Left kidney (tissue), 8 donors: ENCODE measurements at places on chromosomes 5 and 9. TPM values are rescaled to one million over a fixed set of nuclear protein-coding genes. Genes with fewer than 3 reads are reported as not detected.

Gene PBX3
- polyA plus RNA-seq = 34.0 TPM

DNA sequence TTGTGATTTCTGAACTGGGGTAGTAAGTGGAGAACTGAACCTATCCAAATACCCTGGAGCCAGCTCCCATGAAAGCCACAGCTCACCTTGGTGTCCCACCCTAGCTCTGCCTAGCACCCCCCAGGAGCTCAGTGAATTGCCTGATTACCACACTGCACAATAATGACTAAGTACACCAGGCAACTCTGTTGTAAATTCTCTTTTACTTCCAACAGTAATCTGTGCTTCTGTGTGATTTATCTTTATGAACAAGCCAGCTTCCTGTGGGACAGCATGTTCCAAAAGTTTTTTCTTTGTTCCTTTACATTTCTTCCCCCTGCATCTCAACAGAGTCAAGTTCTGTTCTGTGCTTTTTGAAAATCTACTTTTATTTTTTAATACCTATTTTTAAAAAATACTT, 22.1 kb upstream of the GRPEL2 start:
- DNase-seq = no peak

Gene STPG3
- polyA plus RNA-seq = 1.5 TPM

DNA sequence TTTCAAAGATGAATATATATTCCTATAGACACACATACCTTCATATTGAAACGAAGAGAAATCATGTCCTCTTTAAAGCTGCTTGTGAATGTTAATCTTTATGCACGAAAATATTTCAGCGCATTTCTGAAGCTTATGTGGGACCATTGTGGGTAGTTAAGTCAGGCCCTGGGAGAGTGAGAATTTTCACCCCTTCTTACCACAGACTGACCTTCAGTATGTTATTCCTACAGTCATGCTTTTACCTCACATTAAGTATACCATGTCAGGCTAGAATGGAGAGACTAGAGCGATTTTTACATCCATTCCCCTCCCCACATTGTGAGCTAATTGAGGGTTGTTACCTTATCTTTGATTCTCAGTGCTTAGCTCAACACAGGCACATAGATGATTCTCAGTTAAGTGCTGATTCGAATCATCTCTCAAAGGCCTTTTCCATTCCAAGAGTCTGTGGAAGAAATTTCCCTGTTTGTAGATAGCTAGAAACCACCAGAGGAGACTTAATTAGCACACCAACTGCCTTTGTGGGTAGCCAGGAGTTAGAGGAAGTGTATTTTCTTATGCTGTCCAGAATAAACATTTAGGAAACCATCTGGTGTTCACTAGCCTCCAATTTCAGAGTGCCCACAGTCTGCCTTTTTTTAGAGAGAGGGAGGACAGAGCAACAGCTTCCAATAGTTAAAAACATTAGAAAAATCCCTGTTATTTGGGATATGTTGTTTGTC, 110.5 kb downstream of the MEGF10 start:
- no peak for DNase-seq

Gene OR1B1
- not detected for polyA plus RNA-seq

- no peak for DNase-seq
Observed at GRCh38 chr9:113375057-113376023, 1.4 kb downstream of the HDHD3 start.

GRCh38 chr5:23476580-23476979, 30.8 kb upstream of the PRDM9 start:
- no peak for DNase-seq

DNA sequence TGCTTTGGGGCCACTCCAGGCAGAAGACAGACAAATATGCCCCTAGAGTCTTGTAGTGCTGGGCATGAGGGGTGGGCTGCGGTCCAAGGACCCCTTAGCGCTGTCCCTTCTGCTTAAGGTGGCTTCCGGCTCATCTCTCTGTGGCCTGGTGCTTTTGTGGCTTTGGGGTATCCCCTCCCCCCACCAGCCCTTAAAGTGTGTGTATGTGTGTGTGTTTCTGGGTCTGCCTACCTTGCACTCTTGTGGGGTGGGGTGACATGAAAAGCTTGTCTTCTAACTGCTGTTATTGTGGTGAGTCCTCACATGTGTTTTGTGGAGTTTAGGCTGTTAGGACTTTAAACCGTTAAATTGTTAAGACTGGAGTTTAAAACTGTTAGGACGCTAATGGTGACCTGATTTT, 23.6 kb downstream of the MARCHF6 start:
- no peak for DNase-seq

DNA sequence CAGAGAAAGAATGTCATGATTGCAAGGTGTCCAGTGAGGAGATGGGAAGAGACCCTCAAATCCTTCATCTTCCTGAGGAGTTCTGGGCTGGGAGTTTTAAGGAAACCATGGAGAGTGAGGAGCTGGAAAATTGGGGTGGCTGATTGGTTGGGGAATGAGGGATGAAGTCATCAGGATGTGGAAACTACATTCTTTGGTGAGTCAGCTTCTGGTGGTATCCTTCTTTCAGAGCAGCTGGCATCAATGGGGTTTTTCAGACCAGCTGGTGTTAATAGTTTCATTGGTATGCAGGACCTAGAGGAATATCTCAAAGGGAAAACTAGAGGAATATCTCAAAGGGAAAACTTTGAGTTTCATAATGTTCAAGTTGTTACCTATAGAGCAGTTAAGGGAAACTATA, 45.2 kb downstream of the RNF180 start:
- DNase-seq = no peak

Gene AQP3
- polyA plus RNA-seq = 30.7 TPM

Gene ZNF454
- polyA plus RNA-seq = 9.9 TPM

- DNase-seq = no peak
Observed at GRCh38 chr5:181212934-181213333, 7.9 kb upstream of the TRIM7 start.

DNA sequence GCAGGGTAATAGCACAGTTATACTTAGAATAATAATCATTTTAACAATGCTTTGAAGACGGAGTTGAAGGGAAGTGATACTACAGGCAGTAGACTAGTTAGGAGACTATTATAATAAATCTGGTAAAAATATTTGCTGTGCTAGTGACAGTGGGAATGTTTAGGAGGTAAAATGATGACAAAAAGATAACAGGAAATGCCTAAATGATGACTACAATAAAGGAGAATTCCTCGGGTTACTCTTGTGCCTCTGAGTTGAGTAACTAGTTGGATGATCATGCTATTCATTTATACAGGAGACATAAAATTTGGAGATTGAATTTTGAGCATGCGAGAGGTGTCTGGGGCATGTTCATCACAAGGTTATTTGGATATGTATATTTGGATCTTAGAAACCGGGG, 32.2 kb upstream of the PAM start:
- DNase-seq = no peak

DNA sequence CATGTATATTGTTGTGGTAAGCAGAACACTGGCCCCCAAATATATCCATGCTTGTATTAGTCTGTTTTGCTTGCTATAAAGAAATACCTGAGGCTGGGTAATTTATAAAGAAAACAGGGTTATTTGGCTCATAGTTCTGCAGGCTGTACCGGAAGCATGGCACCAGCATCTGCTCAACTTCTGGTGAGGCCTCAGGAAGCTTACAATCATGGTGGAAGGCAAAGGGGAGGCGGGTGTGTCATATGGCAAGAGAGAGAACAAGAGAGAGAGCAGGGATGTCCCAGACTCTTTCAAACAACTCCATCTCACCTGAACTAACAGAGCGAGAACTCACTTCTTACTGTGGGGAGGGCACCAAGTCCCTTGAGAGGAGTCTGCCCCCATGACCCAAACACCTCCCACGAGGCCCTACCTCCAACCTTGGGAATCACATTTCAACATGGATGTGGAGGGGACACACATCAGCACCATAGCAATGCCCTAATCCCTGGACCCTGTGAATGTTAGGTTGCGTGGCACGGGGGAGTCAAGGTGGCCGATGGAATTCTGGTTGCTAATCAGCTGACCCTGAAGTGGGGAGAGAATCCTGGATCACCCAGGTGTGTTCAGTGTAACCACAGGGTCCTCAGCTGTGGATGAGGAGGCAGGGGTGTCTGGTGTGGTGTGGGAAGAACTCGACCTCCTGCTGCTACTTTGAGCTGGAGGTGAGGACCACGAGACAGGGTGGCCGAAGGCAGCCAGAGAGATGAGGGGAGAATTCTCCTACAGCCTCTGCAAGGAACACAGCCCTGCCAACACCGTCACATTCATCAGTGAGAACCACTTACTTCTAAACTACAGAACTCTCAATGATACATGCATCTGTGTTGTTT, 172.8 kb downstream of the AUH start:
- DNase-seq = no peak

GRCh38 chr9:68981789-68982188, 32.1 kb downstream of the PRKACG start:
- peak; percentile 70 for DNase-seq

GRCh38 chr5:135032999-135033861, 798 bp downstream of the PITX1 start:
- DNase-seq = no peak

GRCh38 chr9:84438391-84438790, 97.8 kb upstream of the SLC28A3 start:
- no peak for DNase-seq

DNA sequence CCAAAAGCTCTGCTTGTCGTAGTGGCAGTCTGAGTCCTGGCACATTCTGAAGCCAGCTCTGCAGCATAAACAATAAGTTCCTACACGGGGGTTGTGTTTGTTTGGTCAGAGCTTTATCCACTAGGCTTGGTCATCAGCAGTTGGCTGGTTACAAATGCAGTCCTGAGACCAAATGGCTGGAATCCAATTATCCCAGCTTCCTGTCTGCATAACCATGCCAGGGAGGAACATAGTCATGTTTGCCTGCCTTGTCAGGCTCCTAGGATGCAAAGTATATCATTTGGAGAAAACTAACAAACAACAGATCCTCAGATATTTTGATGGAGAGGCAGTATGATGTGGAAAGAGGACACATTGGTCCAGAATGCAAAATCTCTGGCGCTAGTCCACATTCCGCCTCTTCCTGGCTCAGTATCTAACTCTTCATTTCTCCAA, 85.8 kb downstream of the FBXO38 start:
- DNase-seq = no peak

GRCh38 chr9:98085944-98086343, 29.4 kb downstream of the NANS start:
- no peak for DNase-seq

- peak; percentile 49 for DNase-seq
Observed at GRCh38 chr9:91045041-91045440, 243.4 kb downstream of the SYK start.

Gene RGS7BP
- polyA plus RNA-seq = 9.5 TPM

- no peak for DNase-seq
Observed at GRCh38 chr5:107461770-107462169, 209.0 kb downstream of the EFNA5 start.
